NCI-H2171 (cell line): ENCODE measurements at places on chromosomes 6 and 20.

DNA sequence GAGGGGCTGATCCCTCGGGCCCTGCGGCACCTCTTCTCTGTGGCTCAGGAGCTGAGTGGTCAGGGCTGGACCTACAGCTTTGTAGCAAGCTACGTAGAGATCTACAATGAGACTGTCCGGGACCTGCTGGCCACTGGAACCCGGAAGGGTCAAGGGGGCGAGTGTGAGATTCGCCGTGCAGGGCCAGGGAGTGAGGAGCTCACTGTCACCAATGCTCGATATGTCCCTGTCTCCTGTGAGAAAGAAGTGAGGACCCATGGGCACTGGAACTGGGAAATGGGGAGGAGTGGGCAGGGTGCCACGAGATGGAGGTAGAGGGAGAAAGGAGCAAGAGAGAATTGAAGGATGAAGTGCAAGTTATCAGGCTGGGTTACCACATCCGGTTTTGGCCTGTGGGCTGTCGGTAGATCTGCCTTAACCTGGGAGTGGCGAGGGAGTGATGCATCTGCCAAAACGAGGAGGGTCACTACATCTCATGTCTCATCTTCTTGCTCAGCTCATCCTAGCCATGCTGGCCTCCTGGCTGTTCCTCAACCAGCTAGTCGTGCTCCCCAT is 5.4 kb upstream of the PHF1 start:
- DNase-seq = no peak

DNA sequence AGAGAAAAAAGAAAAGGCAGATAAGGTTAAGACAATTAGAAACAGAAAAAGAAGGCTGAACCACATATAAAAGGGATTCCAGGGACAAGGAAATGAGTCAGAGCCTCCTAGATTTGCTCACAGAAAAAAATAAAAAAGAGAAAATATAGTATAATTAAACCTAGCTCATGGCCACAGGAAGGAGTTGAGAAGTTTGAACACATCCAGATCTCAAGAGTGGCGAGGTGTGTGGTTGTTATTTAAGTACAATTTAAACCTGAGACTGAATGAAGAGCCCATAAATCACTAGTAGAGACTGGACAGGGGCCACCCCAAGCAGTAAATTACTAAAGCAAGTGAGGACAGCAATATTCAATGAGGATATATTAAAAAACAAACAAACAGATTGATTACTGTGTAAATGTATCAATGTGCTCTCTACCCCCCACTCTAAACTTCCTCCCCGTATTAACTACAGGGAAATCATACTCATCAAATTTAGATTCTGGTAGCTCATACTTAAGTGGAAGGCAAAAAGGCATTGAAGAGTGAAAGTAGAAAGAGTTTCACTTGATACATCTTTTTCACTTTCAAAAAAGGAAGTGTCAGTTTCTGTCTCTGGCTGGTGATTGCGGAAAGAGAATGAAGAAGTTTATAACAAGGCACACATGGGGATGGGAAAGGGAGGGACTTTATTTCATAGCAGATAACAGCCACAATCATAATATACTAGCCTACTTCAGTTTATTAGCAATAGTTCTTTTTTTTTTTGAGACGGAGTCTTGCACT is 49.3 kb upstream of the SCAF8 start:
- no peak for DNase-seq

DNA sequence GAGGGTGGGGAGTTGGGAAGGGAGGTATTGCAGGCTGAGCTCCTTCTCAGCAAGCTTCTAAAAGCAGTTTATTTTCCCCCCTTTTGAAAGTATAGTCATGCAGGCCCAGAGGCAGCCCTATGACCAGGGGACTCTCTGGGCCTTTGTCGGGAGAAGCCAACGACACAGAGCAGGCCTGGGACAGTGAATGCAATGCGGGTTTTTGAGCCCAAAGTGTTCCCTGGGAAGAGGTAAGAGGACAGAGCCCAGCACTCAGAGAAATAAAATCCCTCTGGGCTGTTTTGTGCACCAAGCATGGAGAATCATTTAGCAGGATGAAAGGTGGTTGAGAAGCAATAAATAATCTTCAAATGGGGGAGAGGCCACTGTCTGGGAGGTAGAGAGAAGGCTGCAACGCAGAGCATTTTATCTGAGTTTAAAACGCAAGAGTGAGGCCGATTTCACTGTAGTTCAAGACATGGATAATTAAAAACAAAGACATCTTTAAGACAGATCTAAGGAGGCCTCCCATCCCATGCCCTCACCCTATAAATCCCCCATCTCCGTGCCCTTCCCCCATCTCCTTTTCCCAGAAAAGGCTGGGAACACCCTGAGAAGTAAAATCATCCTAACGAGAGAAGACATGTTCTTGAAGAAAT is 237.5 kb downstream of the CDC5L start:
- no peak for DNase-seq

DNA sequence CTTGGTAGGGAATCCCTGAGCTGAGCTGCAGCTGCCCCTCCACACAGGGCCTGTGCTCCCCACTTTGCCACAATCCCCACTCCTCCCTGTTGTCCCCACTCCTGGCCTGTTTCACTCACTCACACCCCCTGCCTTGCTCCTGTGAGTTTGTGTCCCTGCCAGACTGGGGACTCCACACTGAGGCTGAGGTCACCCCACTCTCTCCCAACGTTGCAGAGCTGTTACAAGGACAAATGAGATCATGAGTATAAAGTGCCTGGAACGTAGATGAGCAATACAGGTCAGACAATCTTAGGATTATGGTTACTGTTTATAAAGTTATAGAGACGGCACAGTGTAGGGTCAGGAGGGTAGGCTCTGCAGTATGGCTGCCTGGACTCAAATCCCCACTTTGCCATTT is 426.0 kb upstream of the SULF2 start:
- DNase-seq = no peak

DNA sequence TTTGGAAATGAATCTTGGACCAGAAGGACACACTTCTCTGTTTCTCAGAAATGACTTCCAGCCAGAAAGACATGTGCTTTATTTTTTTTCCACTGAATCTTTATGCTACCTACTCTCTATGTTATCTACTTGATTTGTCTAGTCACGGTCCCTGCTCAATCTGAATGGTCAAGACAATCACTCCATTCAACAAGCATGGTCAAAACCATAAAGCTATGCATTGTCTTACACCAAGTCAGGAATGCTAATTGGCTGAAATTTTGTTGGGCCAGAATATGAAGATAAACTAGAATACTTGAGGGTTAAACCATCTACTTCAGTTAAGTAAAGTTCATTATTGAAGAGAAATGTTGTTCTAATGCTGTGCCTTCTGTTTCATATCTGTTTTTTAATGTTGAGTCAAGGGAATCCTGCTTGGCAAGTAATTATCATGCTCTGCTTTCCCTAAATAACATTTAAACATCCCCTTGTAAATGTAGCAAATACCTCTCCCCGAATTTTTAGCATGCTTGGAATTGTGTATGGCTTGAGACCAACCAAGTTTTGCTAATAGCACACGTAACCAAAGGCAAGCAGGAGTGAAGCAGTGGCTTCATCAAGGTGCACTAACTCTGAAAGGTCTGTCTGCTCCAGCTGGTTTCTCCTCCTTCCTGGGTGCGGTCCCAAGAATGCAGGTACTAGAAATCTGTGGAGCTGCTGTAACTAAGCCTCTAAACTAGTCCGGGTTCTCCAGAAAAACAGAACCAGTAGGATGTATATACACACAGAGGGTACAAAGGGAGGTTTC is 190.3 kb upstream of the CDYL start:
- DNase-seq = no peak

- DNase-seq = no peak
Measured at GRCh38 chr6:84749181-84749580, 15.2 kb downstream of the TBX18 start.

- no peak for DNase-seq
Measured at GRCh38 chr6:136191606-136192312, 58.4 kb downstream of the MTFR2 start.

- no peak for DNase-seq
Measured at GRCh38 chr20:11270566-11270965, 596.8 kb upstream of the JAG1 start.
